ENCODE measurements at places on chromosomes 11 and 22.

GRCh38 chr11:15199693-15200092 is 85.0 kb downstream of the INSC start:
- DNase-seq, result no peak

- DNase-seq, result no peak
These were observed 63.3 kb downstream of the LDLRAD3 start for GRCh38 chr11:36007127-36007655.

- no peak for DNase-seq
These were observed 23.8 kb downstream of the SYTL2 start for GRCh38 chr11:85787168-85787567.

- no peak for DNase-seq
These were observed 46.5 kb upstream of the CD5 start for GRCh38 chr11:61055776-61056175.

DNA sequence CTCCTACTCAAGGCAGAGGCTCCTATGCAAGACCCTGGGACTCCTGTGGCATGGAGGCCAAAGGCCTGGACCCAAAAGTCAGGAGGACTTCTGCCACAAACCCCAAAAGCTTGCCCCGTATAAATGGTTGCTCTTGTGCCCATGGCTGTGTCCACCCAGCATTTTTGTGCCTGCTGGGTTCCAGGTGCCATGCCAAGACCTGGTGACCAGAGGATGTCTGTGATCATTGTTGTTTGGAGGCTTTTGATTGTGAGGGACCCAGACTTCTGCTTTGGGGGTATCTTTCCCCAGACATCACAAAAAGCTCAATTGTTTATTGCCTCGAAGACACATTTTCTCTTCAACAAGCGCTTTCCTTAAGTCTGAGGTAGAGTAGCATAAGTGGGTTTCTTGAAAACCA is 35.1 kb downstream of the C22orf31 start:
- DNase-seq, result no peak

DNA sequence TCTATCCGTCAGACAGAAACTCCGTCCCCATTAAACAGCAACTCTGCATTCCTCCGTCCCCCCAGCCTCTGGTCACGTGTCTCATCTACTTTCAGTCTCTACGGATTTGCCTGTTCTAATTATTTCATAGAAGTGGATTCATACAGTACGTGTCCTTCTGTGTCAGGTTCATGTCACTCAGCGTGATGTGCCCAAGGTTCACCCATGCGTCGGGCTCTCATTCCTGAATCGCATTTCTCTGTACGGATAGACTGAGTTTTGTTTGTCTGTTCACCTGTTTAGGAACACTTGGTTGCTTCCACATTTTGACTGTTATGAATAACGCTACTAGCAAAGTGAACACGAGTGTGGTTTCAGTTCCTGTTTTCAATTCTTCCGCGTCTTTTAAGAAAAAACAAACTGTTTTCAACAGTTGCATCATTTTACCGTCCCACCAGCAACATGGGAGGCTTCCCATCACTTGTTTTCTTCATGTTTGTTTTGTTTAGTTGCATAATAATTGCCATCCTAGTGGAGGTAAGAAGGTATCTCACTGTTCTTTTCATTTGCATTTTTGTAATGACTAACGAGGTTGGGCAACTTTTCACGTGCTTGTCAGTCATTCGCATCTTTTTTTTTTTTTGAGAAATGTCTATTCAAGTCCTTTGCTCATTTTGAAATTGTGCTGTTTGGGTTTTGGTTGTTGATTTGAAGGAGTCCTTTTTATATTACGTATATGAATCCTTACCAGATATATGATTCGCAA is 8.9 kb upstream of the NLRP6 start:
- DNase-seq, result peak; percentile 36

- no peak for DNase-seq
These were observed 73.3 kb downstream of the BCR start for GRCh38 chr22:23253475-23254055.

GRCh38 chr11:33574331-33574730 is 126.3 kb downstream of the C11orf91 start:
- no peak for DNase-seq

DNA sequence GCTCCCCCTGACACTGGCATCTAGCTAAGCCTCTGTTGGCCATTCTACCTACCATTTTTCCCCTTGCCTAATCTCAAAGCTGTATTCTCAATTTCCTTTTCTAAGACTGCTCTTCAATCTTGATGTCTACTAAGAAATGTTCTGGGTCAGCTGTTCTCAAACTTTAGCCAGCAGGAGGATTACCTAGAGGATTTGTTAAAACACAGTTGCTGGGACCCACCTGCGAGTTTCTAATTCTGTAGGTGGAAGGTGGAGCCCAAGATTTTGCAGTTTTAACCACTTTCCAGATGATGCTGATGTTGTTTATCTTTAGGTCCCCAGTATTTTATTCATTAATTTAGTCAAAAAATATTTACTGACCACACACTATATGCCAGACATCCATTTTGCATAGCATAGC is 9.3 kb upstream of the ARHGAP42 start:
- DNase-seq, result no peak

- no peak for DNase-seq
These were observed 126.1 kb downstream of the PGR start for GRCh38 chr11:101003468-101003867.

DNA sequence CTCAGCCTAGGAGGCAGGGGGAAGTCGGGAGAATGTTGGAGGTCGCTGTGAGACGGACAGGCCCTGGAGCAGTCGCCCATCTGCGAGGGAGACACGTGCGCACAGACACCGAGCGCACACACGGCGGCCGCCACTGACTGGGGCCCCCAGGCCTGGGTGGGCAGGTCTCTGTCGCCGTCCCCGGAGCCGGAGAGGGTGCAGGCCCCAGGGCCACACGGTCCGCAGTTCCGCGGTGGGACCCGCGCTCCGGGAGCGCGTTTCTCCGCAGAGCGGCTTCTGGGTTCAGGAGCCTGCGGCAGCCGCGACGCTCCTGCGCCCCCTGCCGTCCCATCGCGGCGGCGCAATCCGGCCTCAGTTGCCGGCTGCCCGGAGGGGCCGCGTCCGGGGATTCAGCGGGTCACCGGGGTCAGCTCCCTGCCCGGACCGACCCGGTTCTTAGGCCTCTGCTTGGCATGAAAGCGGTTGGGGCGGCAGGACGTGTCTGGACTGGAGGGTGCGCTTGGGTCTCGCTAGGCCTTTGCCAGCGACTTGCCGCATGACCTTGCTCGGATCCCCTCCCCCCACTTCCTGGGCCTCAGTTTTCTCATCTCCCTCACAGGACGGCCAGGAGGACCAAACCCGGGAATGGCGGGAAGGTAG is 31.2 kb downstream of the PDE2A start:
- DNase-seq, result peak; percentile 49

DNA sequence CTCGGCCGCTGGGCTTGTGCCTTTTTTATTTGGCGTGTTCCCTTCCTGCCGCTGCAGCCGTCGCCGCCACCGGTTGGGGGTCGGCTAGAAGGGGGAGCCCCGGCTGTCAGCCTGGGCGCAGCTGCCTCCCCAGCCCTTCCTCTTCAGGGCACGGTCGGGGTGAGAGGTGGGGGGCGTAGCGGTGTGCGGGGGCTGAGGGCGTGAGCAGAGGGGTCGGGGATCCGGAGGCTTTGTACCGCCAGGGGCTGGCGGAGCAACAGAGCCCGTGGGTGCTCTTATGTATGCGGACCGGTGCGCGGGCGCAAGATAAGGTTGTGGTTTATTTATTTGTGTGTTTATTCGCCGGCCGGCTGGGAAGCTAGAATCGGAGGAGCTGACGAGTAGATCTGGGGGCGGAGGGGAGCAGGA is 477 bp downstream of the ZBTB16 start:
- DNase-seq, result no peak

- peak; percentile 23 for DNase-seq
These were observed 4.5 kb upstream of the TIMP3 start for GRCh38 chr22:32796865-32797573.

DNA sequence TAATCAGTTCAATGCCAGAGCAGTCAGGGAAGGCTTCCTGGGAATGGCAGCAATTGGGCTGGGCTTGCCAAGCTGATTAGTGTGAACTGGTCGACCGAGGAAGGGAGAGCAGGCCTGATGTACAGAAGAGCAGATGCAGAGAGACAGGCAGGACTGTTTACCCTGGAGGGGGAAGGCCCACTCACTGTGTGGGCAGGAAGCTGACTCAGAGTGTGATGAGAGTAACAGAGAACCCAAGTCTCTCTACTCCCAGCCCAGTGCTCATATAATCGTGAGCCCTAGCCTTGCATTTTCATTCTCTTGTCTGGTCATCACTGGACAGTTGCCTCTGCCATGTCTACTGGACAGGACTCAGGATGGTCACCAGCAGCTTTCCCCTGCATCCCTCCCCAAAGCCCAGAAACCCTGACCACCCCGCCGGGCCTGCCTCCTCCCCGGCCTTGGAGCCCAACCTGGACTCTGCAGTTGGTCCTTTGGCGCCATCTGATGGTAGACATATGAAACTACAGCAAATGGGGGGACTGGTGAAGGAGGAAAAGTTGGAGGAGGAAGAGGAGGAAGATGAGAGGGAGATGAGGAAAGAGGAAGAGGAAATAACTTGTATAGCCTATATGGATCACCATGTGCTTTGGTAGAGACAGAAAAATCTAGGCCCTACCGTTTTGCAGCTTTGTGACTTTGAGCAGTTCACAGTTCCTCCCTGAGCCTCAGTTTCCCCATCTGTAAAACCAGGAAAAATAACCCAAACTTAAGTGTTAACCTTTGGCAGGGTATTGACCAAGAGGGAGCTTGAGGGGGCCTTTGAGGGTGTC is 43.4 kb upstream of the PRDM11 start:
- DNase-seq, result peak; percentile 51

DNA sequence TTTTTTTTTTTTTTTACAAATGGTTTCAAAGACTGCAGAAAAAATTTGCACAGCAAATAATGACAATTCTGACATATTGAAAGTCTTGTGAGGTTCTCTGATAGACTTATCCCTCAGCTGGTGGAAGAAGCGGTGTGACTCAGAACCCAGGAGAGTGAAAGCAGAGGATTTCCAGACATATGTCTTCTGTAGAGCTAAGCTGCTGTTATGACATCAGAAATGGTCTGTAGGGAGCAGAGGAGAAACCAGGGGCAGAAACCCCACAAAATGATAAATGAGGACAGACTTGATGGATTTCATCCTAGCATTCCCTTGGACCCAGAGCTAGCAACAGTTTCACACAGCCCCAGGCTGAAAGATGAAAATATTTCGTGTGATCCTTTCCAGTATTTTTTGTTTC is 582.6 kb downstream of the METTL15 start:
- DNase-seq, result no peak

- DNase-seq, result peak; percentile 55
These were observed 39.7 kb downstream of the OR4D9 start for GRCh38 chr11:59550842-59551658.

- no peak for DNase-seq
These were observed 4.5 kb downstream of the MAPK8IP1 start for GRCh38 chr11:45889966-45890365.

DNA sequence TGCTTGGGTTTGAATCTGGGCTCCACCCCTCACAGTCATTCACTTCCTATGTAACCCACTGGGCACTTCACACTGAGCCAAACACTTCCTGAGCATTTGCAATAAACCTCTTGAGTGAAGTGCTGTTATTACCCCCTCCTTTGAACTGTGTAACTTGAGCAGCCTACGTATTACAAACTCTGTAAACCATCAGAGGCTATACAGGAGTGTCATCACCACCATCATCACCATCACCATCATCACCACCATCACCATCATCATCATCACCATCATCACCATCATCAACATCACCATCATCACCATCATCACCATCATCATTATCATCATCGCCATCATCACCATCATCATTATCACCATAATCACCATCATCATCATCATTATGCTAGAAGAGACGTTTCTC is 18.4 kb downstream of the RTL6 start:
- no peak for DNase-seq

DNA sequence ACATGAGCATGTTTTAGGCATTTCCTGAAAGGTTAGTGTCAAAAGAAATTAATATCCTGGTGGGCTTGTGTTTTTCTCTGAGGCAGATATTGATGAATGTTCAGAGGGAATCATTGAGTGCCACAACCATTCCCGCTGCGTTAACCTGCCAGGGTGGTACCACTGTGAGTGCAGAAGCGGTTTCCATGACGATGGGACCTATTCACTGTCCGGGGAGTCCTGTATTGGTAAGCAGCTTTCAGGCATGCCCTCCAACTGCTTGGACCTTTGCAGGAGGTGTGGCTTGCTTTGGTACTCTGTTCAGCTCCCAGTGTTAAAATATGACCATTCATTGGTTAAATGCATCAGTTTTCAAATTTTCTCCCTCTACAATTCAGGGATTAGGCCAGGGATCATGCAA is 658.6 kb upstream of the ANO5 start:
- DNase-seq, result no peak

DNA sequence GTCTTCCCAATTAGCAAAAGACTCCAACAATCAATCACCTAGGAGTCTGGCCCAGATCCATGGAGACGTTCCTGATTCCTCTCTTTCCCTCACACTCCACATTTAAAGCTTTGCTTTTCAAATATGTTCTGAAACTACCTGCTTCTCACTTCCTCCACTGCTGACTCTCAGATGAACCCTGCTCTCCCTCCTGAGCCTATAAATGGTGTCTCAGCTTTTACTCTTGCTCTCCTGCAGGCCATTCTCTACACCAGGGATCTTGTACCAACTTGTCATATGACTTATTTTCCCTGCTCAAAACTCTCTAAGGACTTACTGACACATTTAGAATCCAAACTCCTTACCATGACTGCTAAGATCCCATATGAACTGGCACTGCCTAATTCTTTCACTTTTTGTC is 138.4 kb upstream of the DDI1 start:
- no peak for DNase-seq

- DNase-seq, result no peak
These were observed 3.6 kb downstream of the CLTCL1 start for GRCh38 chr22:19287889-19288288.

GRCh38 chr11:1352696-1353382 is 36.9 kb upstream of the BRSK2 start:
- no peak for DNase-seq

- no peak for DNase-seq
These were observed 34.8 kb upstream of the PSMA1 start for GRCh38 chr11:14554959-14555358.

DNA sequence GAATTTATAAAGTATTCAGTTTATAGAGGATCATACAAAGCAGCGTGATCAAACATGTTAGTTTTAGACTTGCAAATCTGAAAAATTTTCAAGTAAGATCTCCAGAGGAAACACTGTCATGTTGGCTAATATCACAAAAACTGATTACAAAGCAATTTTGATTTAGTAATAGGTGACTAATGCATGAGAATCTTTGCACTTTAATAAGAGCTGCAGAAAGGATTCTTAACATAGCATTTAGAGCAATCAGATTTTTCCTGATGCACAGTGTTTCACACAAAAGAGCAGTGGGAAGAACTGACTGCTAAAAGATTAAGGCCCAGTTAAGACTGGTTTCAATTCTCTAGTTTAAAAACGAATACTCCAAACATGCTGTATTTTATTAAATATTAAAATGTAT is 321.2 kb downstream of the GUCY1A2 start:
- no peak for DNase-seq

- DNase-seq, result no peak
These were observed 42.9 kb downstream of the PRDM10 start for GRCh38 chr11:129959687-129960086.

GRCh38 chr11:130063451-130063850 is 6.2 kb upstream of the APLP2 start:
- DNase-seq, result no peak

- DNase-seq, result no peak
These were observed 59.3 kb downstream of the EHF start for GRCh38 chr11:34680206-34680605.

- no peak for DNase-seq
These were observed 101.6 kb downstream of the ARHGAP42 start for GRCh38 chr11:100788561-100789295.

- DNase-seq, result no peak
These were observed 11.1 kb downstream of the CERK start for GRCh38 chr22:46726986-46727317.

- DNase-seq, result no peak
These were observed 30.6 kb downstream of the CACNA1I start for GRCh38 chr22:39601180-39601535.

All from stimulated activated CD8-positive, alpha-beta memory T cell treated with anti-CD3 and anti-CD28 coated beads, Interleukin-2, amount 100 ng/mL, for 48 hours (primary cell).